ENCODE measurements at places on chromosomes 6 and 20. TPM values are rescaled to one million over a fixed set of nuclear protein-coding genes. Genes with fewer than 3 reads are reported as not detected.

Gene BEND3
- 1.3 TPM for total RNA-seq

Gene STMND1
- not detected for total RNA-seq

Gene LRRC1
- 77.8 TPM for total RNA-seq

Gene NKX2-4
- total RNA-seq, result not detected

Gene MEI4
- not detected for total RNA-seq

Gene PHF20
- 17.9 TPM for total RNA-seq

Gene CNR1
- under 0.01 TPM for total RNA-seq

Gene SLC22A2
- not detected for total RNA-seq

Gene RFX6
- total RNA-seq, result not detected

Gene C6orf163
- total RNA-seq, result 0.79 TPM

Gene CAPN11
- total RNA-seq, result 0.20 TPM

Gene KCNG1
- total RNA-seq, result 2.4 TPM

Gene C4A
- 0.44 TPM for total RNA-seq

Gene LY6G6D
- total RNA-seq, result not detected

Gene CLVS2
- not detected for total RNA-seq

Gene C20orf204
- 6.9 TPM for total RNA-seq

Gene FNDC11
- 2.6 TPM for total RNA-seq

Gene FAM162B
- total RNA-seq, result 5.2 TPM

Gene TRDN
- total RNA-seq, result not detected

Gene PACRG
- total RNA-seq, result 0.20 TPM

Gene CD40
- total RNA-seq, result 2.2 TPM

Gene OR12D3
- total RNA-seq, result not detected

Gene BMP2
- 14.5 TPM for total RNA-seq

Gene SLC52A3
- total RNA-seq, result under 0.01 TPM

Gene TFAP2A
- not detected for total RNA-seq

Gene DCDC2
- total RNA-seq, result not detected
